Activated gamma-delta T cell treated with Interleukin-2 at 50 U/mL for 16 hours (primary cell): ENCODE measurements at places on chromosomes 4 and X.

- peak; percentile 52 for DNase-seq
These were observed 51.3 kb upstream of the NFKB1 start for GRCh38 chr4:102449751-102450352.

DNA sequence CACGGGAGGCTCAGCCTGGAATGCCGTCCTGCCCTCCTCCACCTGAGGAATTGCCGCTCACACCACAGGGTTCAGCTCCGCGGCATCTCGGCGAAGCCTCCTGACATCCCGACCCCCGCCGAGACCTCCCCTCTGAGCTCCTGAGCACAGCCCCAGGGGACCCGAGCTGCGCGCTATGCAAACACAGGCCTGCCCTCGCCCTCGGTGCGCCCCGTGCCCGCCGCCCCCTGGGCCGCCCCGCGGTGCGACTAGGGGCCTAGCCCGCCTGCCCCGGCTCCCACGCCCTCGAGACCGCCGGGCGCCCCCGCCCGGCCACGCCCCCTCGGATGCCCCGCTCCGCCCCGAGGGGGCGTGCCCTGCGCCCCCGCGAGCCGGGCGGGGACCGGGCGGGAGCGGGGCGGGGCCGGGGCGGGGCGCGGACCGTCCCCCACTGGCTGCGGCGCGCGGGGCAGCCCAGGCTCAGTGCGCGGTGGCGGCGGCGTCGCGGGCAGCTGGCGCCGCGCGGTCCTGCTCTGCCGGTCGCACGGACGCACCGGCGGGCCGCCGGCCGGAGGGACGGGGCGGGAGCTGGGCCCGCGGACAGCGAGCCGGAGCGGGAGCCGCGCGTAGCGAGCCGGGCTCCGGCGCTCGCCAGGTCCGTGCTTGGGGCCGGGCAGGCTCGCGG, at the start of gene FGFR3:
Gene FGFR3 (plus strand): TSS at position 462 of the 664 bp plus-strand sequence. CDS start 642 bp downstream, outside the sequence.
- DNase-seq, result peak; percentile 17

DNA sequence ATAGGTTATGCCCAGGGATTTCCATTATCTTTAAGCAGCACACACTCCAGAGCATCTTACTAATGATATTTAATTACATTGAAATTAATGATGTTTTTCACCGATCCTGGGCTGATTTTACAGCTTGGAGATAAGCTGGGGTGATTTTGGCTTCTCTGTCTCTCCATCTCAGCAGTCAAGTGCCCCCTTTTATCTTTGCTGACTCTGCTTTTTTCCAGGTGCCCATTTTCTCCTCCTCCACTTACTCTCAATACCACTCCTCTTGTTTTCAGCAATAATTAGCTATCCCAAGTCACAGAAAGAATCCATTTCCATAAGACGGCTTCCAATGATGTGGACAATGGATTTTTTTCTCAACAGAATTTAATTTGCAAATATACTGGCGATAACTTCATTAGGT, 266.7 kb downstream of the GBA3 start:
- DNase-seq, result no peak

GRCh38 chrX:109841257-109841656, 108.2 kb upstream of the ACSL4 start:
- DNase-seq, result no peak

GRCh38 chr4:154942176-154942575, 161.1 kb downstream of the RBM46 start:
- DNase-seq, result no peak

DNA sequence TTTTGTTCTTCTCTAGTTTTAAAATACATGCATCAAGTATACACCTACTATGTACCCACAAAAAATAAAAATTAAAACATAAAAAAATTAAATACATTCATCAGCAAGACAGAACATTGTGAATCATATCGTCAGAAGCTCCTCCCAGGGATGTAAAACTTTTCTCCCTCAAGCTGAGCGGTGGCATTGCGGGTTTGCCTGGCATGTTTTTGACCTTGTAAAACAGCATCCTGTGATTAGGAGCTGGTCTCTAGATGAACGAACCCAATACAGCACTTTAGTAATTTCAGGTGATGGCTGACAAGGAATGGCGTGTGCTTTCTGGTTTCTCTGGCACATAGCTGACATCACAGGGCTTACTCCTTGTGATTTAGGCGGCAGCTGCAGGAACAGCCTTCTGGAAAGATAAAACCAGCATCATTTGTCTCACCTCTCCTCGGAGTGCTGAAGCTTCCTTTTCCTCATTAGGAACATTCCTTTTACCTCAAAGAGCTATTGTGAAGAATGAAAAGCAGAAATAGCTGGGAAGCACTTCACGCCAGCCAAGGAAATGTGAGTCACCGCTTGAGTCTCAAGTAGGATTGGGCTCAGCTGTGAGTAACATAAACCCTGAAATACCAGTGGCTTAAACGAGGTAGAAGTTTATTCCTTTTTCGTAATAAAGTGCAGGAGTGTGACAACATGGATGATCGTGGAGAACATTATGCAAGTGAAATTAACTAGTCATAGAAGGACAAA, 44.3 kb downstream of the NYX start:
- no peak for DNase-seq

DNA sequence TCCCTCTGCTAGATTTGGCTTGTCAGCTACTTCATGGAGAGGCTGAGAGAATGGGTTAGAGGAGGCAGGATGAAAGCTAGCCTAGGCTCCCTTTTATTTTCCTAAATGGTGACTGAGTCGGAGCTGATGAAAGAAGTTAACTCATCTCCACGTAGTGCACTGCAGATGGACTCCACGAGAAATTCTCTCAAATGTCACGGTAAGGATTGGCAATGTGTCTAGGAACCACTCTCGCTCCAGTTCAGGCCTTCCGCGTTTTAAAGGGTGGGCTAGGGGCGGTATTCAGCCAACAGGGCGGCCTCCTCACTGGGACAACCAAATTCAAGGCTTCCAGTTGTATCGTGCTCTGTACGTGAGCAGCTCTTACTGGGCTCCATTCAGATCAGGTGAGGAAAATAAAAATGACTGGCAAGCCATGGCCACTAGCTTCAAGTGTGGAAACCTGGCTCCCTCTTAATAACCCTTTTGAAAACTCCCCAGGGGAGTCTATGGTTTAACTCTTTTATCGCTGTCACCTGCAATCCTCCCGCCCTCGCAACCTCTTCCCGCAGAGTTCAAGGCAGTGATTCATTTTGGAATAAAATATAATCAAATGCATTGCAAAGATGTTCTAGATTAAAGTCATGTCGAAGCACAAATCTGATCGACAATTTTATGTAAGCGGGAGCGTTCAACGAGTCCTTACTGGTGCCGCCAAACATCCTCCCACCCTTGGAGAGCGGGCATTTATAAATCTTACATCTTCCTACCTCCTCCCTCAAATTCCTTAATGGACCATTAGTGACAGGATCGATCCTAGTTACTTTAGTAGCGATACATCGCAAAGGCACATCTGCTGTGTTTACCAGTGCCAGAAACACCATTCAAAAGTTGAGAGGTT, 1.2 kb downstream of the SPOCK3 start:
- no peak for DNase-seq

GRCh38 chr4:32858971-32859370, 2138.8 kb downstream of the PCDH7 start:
- no peak for DNase-seq

DNA sequence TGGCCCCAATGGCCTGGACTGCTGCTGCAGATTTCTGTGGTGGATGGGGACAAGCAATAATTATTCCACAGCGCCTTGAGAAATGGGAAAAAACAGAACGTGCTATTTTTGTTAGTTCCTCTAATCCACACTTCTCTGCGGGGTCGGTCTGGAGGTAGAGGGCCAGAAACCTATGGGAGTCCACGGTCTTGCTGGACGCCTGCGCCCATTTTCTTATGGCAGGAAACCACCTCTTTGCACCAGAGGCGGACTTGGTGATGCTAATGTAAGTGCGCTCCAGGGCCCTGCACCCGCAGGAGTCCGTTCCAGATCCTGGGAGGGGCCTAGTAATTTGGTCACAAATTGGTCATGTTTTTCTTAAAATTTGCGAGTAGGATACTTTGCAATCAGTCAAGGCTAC, 25.9 kb upstream of the CLDN24 start:
- no peak for DNase-seq

- no peak for DNase-seq
These were observed 8.3 kb downstream of the RPS4X start for GRCh38 chrX:72268597-72269365.

DNA sequence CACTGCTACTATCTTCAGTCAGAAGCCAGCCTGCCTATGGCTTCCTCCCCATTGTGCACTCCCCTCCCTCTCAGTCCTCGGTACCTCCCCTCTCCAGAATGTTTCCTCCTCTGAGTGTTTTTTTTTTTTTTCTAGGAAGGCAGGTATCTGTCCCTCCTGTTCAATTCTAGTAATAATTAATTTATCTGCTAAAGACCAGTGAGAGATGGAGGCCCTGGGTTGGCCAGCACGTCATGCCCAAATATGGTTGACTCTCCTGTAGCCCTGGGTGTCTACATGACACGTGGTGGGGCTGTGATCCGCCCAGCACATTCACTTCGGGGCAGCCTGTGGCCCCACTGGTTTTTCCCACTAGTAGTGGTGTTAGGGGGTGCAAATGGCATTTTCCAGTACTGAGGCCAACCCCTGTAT, 1.8 kb downstream of the FLNA start:
- DNase-seq, result no peak

- no peak for DNase-seq
These were observed at the start of gene RNF128 for GRCh38 chrX:106726485-106727437. RNF128 (plus strand) TSS chrX:106726701; CDS start chrX:106726914, 213 bp downstream.

GRCh38 chrX:68443155-68443868, 10.0 kb upstream of the OPHN1 start:
- no peak for DNase-seq

DNA sequence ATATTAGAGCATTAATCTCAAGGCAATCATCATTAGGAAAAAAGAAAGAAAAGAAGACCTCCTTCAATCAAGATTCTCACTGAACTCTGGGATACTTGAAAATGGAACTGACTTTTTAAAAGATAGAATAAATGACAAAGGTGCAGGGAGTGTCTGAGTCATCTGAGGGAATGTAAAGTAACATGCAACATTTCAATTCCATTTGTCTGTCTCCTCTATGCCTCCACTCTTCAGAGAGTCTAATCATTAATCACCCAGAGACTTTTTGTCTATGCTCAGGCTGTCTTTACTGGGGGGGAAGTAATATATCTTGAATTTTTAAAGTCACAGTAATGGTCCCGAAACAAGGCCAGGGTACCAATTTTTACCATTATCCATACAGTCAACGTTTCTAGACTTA, 55.0 kb upstream of the PACRGL start:
- no peak for DNase-seq

GRCh38 chrX:40908857-40909475, 173.6 kb upstream of the MED14 start:
- no peak for DNase-seq

DNA sequence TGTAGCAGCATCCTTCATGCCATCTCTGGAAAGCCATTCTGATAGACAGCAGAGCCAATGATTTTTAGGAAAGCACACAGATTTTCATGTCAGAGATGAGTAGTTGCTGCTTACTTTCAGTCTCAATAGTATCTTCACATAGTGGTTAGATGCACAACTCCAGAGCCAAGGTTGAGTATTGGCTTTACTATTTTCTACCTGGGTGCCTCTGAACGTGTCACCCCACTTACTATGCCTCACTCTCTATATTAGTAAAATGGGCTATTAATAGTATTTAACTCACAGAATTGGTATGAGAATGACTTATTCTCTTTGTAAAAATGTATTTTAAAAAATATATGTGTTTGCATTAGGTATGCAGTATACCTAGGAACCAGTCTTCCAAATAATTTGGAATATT, 108.8 kb upstream of the STIM2 start:
- DNase-seq, result no peak

DNA sequence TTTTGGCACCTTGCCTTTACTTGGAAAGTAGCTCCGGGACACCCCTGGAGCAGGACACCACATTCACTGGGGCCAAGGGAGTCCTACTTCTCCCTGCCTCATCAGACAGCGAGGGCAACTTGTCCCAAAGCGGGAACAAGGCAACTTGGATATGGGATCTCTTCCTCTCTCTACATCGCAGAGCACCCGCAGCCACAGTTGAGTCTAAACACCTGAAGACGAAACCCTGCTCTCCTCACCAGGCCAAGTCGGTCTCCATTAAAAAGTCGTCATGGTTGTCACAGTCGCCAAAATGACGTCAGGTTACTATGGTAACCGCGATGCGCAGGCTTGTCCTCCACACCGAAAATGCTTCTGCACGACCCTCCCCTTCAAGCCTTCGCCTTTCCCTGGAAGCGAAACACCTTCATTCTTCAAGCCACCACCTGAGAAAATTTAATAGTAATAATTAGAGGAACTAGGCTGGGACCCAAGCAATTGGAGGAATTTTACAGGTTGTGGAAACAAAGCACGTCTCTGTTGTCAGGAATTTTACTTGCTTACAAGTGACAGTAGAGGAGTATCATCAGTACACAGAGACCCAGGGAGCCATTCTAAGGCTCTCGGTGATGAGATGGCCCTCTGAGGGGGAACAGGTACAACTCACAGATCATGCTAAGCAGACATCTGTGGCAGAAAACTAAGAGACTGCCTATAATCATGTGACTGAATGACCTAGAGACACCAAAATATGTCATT, 30.5 kb upstream of the TCEAL4 start:
- DNase-seq, result peak; percentile 33

GRCh38 chr4:2788532-2789103, 4.3 kb upstream of the SH3BP2 start:
- no peak for DNase-seq

GRCh38 chr4:31084806-31085416, 364.7 kb downstream of the PCDH7 start:
- no peak for DNase-seq

- no peak for DNase-seq
These were observed 351.0 kb upstream of the SPANXN1 start for GRCh38 chrX:144896323-144896722.

- DNase-seq, result no peak
These were observed 4.5 kb upstream of the MYOZ2 start for GRCh38 chr4:119131164-119131563.

DNA sequence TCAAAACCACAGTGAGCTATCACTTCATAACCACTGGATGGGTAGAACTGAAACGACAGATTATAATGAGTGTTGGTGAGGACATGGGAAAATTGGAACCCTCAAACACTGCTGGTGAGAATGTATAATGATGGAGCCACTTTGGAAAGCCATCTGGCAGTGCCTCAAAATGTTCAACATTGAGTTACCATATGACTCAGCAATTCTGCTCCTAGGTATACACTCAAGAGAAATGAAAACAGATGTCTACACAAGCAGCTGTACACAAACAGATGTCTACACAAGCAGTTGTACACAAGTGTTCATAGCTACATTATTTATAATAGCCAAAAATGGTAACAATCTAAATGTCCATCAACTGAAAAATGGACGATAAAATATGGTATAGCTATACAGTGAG, 143.9 kb downstream of the PDGFRA start:
- no peak for DNase-seq

DNA sequence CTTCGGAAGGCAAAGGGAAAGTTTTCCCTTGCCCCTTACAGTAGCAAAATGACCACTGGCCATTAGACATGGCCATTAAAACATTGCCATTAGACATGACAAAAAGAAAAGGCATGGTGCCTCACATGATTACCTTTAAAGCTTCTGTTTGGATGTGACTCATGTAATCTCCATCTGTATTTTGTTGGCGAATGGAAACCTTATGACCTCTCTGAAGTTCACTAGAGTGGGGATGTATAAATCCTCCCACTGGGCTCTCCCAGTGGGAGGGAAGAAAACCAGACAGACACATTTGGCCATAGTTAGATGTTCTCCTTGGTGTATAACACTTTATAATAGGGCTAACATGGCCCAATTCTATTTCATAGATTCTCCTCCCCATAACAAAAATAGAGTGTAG, 152.6 kb downstream of the MAGEB17 start:
- no peak for DNase-seq
